Stimulated activated CD4-positive, alpha-beta T cell treated with anti-CD3 and anti-CD28 coated beads, Interleukin-15, amount 100 ng/mL, for 24 hours (primary cell): ENCODE measurements at places on chromosomes 4 and X.

DNA sequence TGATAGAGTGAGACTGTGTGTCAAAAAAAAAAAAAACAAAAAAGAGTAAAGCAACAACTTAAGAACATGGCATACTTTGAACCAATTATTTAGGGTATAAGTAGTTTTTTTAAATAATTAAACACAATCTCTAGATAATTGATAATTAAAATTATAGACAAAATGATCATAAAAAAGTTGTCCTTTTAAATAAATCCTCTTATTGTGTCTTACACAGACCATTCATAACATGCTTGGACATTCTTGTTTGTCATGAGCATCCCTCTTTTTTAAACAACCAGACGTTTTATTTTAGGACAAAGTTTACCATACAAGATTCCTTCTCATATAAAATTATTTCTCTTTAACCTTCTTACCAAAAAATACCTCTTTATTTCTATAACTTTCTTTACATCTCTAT lies 35.1 kb downstream of the SPCS3 start:
- DNase-seq, result no peak

DNA sequence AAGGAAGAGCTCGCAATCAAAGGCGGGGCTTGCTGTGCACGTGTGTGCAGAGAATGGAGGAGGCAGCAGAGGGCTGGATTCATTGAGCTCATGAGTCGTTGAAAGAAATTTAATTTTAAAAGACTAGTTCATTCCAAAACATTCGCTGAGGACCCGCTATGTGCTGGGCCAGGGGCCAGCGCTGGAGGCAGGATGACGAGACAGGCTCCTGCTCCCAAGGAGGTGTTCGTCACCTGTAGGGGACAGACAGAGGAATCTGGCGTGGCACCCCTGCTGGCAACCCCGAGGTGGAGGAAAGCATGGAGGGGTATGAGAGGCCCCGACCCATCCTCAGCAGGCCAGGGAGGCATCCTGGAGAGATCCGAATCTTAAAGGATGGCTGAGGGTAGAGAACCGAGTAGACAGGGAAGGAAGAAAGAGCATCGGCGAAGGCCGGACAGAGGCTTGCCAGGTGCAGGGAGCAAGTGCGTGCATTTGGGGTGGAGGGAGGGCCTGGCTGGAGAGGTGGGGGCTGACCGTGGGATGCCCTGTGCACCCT lies 96.4 kb downstream of the CPZ start:
- no peak for DNase-seq

- DNase-seq, result no peak
These were observed 50.9 kb upstream of the CPLX1 start for GRCh38 chr4:876780-877179.

GRCh38 chr4:5142726-5143125 lies 91.4 kb downstream of the STK32B start:
- peak; percentile 6 for DNase-seq

- no peak for DNase-seq
These were observed 89.8 kb downstream of the FAM193A start for GRCh38 chr4:2626231-2626630.

DNA sequence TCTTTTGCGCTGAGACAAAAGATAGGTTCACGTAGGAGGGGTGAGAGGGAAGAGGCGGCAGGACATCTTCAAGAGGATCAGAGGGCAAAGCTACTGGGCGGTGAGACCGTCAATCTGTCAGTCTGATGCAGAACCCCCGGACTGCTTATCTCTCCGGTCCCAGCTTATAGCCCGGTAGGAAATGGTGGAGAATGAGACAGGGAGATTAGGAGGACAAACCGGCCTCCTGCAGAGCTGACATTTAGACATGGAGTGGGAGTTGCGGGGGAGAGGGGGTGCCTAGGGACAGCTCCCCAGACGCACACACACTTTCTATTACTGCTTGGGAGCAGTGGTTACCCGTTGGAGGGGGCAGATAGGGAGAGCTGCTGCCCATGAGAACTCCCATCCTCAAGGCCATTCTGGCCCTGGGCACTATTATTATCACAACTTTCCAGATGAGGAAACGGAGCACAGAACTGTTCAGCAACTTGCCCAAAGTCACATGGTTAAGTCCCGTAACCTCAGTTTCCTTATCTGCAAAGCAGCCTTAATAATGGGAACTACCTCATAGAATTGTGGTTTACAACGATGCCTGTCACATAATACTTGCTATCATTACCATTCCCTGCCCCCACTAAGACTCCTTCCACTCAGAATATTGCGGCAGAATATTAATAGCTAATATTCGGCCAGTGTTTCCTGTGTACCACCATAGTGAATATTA lies 1.1 kb upstream of the HDAC6 start:
- no peak for DNase-seq

- DNase-seq, result no peak
These were observed 242.3 kb upstream of the PPARGC1A start for GRCh38 chr4:24131954-24132673.
